NCI-H774 (cell line): ENCODE measurements at places on chromosomes 4 and X.

DNA sequence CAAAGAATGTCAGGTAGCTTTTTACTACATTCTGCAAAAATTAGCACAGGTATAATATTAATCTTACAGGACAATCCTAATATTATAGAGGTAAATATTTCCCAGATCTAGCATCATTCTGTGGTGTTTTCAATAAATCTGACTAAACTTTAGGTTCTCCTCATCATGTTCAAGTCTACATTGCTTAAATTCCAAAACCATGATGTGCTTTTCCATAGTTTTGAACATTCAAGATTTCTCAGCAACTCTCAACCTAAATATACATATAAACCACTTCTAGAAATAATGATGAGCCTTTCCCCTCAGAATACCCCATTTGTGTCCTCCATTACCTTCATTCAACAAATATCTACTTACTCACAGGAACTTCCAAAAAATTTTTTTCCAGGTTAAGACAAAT is 23.1 kb downstream of the EIF4E start:
- DNase-seq = no peak

- DNase-seq = no peak
Observed at GRCh38 chrX:55648434-55648833, 25.2 kb downstream of the FOXR2 start.

DNA sequence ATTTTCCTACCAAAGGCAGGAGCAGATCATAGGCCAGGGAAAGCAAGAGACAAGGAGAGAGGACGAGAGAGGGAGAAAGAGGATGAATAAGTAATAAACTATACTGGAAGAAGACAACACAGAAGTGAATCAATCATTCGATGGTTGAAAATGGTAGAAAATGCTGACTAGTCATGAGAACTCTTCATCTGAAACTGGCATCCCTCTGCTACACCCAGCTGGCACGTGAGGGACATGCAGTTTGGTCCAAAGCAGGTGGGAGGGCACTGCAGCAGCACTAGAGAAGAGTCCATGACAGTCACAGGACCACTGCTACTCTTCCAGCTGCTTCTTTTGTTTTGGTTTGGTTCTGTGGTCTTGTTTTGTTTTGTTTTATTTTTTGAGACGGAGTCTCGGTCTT is 74.1 kb downstream of the AFAP1 start:
- DNase-seq = no peak

GRCh38 chr4:56410247-56411062 is 23.2 kb upstream of the AASDH start:
- peak; percentile 87 for DNase-seq

DNA sequence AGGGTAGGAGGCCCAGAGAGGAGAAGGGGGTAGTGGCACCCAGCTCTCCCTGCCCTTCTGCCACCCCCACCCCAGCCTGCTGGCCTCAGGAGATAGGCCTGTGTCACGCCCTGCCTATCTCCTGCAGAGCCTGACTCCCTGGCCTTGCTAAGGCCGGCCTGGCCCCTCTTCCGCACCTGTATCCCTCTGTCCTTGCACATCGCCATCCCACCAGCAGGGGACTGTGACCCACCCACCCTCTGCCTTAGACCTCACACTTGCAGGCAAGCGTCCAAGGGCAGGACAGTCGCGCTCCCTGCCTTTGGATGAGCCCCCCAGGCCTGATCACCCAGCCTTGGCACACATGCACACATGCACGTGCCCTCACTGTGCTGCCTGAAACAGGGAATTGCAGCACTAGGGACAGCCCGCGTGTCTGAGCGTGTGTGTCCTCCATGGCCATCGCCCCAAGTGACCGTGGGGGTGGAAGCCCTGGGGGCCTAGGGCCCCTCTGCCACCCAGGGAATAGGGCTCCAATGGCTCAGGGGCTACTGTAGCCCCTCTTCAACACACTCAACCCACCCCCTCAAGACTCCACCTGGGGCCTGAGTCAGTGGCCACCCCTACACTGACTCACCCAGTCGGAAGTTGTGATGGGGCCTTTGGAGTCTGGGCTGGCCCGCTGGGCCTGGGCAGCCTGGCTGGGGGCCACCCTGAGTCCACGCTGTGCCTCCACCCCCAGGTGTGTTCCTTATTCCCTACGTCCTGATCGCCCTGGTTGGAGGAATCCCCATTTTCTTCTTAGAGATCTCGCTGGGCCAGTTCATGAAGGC is 2.1 kb downstream of the SLC6A8 start:
- no peak for DNase-seq

DNA sequence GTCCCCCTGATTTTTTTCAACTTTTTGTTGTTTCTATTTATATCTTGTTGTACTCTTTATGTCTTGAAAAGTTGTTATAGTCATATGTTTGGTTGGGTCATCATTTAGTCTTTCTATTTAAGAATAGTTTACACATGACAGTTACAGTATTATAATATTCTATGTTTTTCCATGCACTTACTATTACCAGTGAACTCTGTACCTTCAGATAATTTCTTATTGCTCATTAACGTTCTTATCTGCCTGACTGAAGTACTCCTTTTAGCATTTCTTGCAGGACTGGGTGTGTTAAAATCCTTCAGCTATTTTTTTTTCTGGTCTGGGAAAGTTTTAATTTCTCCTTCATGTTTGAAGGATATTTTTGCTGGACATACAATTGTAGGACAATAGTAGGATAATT is 157.7 kb upstream of the DIPK2B start:
- DNase-seq = no peak
